ENCODE measurements at places on chromosomes 2 and 18.

DNA sequence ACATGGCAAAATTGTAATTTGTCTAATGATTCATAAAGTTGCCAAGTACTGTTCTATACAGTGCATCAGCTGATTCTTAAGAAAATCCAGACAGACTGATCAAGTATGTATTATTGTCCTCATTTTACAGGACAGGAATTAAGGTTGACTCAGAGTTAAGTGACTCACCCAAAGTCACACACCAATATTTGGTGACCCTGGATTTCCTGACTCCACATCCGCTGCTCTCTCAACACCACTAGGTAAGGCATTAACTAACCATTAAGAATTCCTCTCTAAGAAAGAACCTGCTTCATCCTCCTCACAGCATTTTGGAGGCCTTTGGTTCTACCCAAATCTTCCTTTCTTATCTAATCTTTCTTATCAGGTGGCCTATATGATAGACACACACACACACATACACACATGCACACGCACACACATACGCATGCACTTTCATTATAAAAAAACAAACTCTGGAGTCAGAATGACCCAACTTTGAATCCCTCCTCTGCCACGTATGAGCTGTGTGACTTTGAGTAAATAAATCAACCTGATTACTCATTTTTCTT is 150.8 kb downstream of the ANKRD44 start:
- no peak for DNase-seq

GRCh38 chr2:38494394-38494793 is 108.3 kb downstream of the HNRNPLL start:
- no peak for DNase-seq

- no peak for DNase-seq
These were observed 158.4 kb downstream of the FMNL2 start for GRCh38 chr2:152493417-152493816.

DNA sequence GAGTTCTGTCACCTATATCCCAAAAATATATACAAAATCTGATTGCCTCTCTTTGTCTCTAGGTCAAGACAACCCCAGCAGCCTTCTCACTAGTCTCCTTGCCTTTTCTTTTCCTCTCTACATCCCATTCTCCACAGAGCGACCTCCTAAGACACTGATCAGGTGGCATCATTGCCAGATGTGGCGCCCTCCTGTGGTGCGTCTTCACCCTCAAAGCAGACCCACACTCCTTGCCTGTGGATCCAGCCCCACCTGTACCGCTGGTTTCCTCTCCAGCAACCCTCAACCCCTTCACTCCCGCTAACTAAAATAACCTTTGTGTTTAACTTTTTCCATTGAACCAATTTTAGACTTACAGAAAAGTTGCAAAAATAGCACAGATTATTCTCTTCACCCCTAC is 273.3 kb downstream of the GLI2 start:
- no peak for DNase-seq

DNA sequence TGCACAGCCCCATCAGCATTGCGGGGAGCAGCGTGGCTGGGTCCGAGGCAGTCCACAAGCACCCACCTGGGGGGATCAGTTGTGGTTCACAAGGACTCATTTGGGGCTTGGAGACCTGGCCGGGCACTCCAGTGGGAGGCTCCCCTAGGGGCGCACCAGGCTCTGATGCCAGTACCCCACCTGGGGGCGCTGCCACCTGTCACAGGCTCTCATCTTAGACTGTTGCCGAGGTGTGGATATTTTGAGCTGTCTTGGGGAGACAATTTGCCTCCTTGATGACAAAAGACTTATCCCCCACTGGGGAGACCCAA is 3.0 kb downstream of the ADRA2B start:
- no peak for DNase-seq

- DNase-seq: no peak
These were observed 36.2 kb downstream of the GLS start for GRCh38 chr2:190916829-190917228.
